Stimulated activated CD4-positive, alpha-beta T cell treated with anti-CD3 and anti-CD28 coated beads, Interleukin-4, amount 100 ng/mL, for 24 hours (primary cell): ENCODE measurements at places on chromosomes 12 and 14.

DNA sequence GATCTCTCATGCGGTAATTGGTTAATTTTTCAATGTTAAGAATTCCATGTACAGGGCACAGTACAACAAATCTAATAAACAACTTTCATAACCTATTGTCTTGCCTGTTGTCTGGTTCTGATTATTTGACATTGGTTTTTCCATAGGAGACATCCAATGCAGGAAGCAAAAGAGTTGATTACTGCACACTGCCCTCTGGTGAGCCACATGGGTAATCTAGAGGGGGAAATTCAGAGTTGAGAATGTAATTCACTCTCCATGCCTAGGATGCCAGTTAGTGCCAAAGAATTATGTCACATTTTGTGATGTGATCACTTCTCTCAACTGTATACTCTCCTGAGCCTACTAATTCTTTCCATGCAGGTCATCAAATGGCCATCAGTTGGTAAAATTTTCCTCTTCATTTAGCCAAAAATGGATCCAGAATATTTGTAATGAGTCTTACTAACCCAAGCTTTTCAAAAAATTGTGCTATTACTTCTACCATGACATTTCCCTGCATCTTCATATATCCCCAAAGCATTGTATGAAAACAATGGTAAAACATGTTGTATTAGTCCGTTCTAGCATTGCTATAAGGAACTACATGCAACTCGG is 17.7 kb upstream of the CCDC91 start:
- no peak for DNase-seq

- no peak for DNase-seq
Observed at GRCh38 chr14:102461490-102462338, 47.9 kb downstream of the ANKRD9 start.

- DNase-seq = no peak
Observed at GRCh38 chr14:64931123-64931522, 11.4 kb downstream of the GPX2 start.

GRCh38 chr12:22691319-22691718 is 66.3 kb downstream of the ETNK1 start:
- no peak for DNase-seq

GRCh38 chr14:26526137-26526536 is 71.7 kb downstream of the NOVA1 start:
- no peak for DNase-seq

DNA sequence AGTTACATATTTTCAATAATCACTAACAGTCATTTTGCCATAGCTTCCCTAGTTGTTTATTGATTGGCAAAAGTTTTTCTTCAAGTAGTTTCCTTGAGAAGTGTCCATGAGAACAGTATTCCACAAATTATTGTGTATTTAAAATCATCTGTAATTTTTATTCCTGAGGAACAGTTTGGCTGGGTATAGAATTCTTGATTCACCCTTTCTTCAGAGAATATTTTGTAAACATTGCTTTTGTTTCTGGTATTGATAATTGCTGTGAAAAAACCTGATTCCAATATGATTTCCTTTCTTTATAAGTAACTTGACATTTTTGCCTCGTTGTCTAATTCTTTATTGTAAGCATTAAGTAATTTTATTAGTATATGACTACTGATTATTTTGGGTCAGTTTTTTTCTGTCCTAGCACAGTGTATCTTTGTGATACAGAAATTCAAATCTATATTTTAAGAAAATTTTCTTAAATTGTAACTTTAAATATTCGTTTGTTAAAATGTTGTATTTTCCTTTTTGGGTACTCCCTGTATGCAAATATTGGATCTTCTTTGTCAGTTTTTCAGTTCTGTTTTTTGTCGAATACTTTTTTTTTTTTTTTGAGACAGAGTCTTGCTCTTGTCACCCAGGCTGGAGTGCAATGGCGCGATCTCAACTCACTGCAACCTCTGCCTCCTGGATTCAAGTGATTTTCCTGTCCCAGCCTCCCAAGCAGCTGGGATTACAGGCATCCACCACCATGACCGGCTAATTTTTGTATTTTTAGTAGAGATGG is 162.0 kb upstream of the ATP2B1 start:
- DNase-seq = no peak

DNA sequence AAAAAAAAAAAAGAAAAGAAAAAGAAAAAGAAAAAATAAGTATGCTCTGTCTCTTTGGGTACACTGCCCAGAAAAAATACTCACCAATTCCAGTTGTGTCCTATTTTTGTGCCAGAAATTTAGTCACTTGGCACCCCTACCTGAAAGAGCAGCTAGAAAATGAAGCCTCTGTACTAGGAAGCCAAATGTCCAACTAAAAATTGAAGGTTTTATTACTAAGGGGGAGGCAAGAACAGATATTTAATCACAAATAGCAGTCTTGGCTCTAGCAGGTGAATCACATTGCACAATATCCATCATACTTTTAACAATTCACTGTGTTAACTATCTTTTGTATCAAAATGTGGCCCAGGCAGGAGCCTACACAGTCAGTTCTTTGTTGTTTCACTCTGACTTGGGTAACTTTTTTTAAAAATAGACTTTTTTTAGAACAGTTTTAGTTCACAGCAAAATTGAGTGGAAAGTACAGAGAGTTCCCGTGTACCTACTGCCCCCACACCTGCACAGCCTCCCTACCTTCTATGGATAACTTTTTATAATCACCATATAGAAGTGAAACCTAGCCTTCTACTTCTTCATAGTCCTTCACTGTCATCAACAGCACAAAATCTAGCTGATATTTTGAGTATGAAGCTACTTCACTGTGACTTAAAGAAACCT is 87.1 kb upstream of the ATF7IP start:
- DNase-seq = no peak

DNA sequence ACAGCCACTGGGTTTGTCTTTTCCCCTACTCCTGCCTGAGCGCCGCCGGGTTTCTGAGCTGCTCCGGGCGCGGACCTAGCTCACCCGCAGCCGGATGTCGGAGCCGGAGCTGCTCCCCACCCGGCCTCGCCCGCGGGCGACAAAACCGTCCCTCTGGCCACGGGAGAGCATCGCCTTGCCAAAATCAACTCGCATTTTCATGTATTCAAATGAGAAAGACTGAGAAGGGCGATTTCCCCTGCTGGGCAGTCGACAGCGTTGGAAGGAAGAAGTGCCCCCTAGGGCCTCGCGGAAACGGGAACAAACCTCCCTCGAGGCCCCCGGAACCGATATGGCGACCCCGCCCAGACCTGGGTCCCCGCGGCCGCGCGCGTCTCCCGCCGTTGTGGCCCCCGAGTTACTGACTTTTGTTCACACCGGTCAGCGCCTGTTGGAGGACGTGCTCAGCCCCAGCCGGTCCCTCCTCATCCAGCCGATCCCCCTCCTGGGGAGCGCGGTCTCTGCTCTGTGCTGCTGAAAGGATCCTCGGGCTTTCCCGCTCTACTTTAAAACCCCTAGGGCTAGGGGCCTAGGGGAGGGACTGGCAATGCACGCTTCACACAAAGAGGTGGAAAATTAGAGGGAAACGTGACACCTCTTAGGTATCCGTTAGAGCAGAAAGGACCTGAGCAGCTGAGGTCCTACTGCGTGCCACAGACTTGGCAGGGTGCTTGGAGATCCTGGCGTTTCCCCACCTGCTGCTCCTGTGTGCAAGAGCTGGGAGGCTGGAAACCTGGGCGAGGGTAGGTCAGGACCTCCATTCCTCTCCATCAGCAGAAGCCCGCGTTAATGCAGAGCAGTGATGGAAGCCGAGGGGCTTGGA is 4.3 kb downstream of the TTC6 start:
- no peak for DNase-seq

- no peak for DNase-seq
Observed at GRCh38 chr12:87953256-87953860, 75.8 kb downstream of the C12orf50 start.

DNA sequence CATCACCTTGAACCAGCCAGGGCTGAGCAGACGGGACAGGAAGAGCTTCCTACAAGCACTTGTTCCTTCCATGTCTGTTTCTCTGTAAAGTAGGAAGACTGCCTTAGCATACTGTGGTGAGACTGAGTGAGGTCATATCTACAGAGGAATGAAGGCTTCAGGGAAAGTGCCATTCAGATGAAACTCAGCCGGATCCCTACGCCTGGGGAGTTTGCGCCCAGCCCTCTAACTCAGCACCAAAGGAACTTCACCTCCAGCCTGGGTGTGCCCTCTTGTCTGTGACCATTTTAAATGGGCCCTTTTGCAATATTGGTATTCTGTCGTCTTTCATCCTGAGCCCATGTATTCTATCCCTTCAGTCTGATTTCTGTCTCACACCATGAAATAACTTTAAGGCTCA is 175.6 kb upstream of the FKBP4 start:
- DNase-seq = no peak

GRCh38 chr12:18320036-18320617 is 58.8 kb downstream of the PIK3C2G start:
- DNase-seq = no peak

DNA sequence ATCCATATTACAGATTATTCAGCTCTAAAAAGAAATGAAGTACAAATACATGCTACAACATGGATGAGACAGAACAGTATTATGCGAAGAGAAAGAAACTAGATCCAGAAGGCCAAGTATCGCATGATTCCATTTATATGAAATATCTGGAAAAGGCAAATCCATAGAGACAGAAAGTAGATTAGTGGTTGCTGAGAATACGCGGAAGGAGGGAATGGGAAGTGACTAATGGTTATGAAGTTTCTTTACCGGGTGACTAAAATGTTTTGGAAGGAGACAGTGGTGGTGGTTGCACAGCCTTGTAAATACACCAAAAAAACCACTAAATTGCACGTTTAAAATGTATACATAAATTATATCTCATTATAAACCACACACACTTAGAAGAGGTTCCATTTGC is 12.5 kb downstream of the PRDM4 start:
- no peak for DNase-seq

GRCh38 chr14:22489244-22489545 is 99.8 kb downstream of the DAD1 start:
- no peak for DNase-seq

DNA sequence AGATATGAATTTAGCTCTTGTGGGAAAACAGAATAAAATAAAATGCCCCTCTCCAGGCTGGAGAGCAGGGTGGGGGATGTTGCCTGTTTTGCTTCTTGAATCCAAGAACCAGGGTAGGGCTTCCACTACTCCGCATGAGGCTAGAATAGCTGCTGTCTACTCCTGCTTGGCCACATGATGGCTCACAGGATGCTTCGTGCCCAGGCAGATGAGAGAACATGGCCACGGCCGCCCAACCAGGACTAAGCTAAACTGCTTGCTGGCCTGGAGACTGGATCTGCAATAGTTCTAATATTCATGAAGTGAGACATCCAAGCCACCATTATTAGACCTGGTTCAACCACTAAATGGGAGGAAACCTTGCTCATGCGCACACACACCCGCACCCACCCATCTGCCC is 122.2 kb upstream of the METAP2 start:
- no peak for DNase-seq

GRCh38 chr12:47858511-47859266 is 39.0 kb upstream of the HDAC7 start:
- DNase-seq = no peak

GRCh38 chr14:44778604-44779003 is 183.1 kb downstream of the KLHL28 start:
- DNase-seq = no peak

DNA sequence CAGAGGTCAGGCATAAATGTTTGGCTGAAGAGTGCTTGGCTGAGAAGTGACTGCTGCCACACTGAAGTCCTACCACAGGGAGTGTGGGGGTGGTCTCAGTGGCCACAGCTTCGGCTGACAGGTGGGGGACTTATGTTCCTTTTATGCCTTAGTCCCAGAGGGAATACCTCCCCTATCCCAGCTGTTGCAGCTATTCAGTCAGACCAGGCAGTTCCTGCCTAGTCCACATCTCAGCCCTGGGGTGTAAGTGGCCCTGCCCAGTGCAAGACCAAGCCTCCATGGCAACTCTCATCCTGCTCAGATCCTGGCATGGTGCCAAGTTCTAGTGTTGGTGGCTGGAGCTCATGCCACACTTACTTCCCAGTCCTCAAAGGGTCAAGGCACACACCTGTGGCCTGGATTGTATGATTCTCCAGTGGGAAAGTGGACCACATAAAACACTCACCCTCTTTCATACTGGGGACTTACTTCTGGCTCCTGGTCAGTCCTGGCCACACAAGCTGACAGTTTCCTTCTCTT is 161.3 kb upstream of the CAND1 start:
- DNase-seq = no peak

GRCh38 chr12:47084172-47084571 is 4.4 kb upstream of the AMIGO2 start:
- no peak for DNase-seq

- no peak for DNase-seq
Observed at GRCh38 chr14:96053248-96053599, 14.1 kb downstream of the C14orf132 start.

GRCh38 chr14:92755495-92755894 is 7.1 kb upstream of the LGMN start:
- DNase-seq = no peak

DNA sequence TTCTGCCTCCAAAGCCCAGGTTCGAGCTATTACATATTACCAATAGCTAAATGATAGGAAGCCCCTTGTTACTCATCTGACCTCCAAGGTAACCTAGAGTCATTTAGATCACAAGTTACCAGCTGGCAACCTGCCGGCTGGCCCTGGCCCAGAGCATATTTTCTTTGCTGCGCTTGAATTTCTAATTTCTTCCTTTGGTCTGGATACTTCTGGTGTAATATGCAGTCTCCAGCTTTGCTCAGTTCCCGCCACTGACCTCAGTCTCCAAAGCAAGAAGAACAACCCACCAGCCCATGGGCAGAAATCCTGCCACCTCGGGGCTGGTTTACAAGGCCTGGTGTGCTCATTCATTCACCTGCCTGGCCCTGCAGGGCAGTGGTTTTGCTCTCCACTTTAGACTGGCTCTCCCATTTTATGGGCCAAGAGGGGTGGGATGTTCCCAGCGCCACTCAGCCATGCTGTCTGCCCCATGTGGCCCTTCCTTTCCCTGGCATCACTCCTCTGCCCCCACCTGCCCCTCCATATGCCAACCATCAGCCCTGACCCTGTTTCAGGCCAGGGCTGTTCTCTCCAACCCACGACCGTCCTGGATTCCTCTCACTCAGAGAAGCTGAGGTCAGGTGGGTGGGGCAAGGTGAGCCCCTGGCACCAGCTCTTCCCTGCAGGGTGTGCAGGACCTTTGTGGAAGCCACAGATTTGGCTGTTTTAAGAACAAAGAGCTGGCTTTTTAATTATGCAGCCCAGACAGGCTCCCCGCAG is 76.0 kb downstream of the PRIMA1 start:
- no peak for DNase-seq

- no peak for DNase-seq
Observed at GRCh38 chr12:29224572-29224971, 75.5 kb downstream of the FAR2 start.

GRCh38 chr12:107864235-107864634 is 89.7 kb downstream of the ASCL4 start:
- no peak for DNase-seq
